Stimulated activated CD4-positive, alpha-beta T cell treated with anti-CD3 and anti-CD28 coated beads, Interleukin-15, amount 100 ng/mL, for 24 hours (primary cell): ENCODE measurements at places on chromosomes 3 and 15.

DNA sequence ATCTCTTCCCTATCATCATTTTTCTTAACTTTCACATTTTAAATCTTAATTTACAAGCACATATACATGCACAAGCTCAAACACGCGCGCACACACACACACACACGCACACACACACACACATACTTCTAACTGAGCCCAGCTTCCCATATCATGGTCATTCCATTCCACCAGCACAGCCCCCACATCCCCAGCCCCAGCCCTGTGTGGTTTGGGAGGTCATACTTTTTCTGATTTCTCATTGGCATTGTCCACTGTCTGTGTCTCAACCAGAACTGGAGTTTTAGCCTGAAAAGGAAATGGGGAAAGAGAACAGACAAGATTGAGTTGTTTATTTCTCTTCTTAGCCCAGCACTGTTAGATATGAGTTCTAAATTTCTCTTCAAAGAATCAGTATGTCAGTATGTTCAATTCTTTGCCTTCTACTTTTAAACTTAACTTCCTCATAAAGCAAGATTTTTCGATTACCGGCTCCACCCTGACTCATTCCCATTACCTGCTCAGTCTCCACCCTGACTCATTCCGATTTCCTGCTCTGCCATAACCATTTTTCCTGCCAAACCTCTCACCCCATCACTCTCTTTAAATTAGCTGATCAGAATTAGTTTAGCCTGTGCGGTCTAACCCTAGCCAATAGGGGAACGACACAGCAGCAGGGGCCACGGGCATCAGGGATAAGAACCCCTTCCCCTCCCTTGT lies 6.4 kb downstream of the IQCF1 start:
- no peak for DNase-seq

DNA sequence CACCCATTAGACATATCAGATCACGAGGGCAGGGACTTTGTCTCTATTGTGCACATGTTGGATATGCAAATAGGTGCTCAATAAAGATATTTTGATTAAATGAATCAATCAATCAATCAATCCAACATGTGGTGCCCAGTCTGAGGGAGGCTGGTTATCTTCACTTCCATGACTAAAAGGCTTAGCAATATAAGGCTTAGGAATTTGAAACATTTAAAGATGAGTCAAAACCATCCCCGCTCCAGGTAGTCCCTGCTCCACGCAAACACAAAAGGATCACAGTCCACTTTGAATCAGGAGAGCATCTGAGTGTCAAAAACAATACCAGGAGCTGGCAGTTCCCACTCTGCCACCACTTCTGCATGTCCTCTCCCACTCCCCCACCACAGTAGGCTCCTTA lies 25.8 kb upstream of the PRICKLE2 start:
- DNase-seq: no peak

GRCh38 chr3:108388136-108389132 lies 92.1 kb downstream of the HHLA2 start:
- peak; percentile 36 for DNase-seq

- DNase-seq: no peak
These were observed 39.3 kb downstream of the FBLN2 start for GRCh38 chr3:13588221-13588701.

DNA sequence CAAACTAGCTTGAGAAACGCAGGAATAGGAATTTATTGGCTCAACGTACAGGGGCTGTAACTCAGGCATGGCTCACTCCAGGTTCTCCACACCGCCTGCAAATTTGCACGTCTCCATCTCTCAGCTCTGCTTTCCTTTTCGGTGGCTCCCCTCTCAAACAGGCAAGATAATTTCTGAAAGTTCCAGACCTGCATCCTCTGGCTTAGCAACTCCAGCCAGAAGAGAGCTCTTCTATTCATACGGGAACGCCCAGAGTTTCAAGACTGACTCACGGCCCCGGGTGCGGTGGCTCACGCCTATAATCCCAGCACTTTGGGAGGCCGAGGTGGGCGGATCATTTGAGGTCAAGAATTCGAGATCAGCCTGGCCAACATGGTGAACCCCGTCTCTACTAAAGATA lies 139.7 kb upstream of the BNIP2 start:
- DNase-seq: no peak

GRCh38 chr3:25566358-25566920 lies 98.3 kb downstream of the TOP2B start:
- DNase-seq: no peak

DNA sequence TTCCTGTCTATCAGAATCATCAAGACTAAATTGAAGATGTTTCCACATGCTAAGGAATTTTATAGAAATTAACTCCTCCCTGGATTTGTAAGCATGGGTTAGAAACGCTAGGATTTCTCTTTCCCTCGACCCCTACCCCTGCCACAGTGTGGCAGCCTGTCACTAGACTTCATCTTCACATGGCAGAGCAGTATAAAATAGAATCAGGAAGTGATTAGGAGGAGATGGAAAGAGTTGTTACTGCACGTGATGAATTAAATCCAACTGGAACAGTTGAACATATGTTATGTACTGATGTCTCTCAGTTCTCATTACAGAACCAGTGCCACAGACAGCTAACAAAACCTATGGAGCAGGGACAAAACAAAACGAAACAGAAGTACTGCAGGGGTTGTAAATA lies 130.0 kb upstream of the BNIP2 start:
- DNase-seq: no peak
